HepG2 (cell line): ENCODE measurements at places on chromosomes 1 and 21. TPM values are rescaled to one million over a fixed set of nuclear protein-coding genes. Genes with fewer than 3 reads are reported as not detected.

BARHL2 gene
- not detected in 2 replicates for total RNA-seq

ELAPOR1 gene
- 0.14 and 0.20 TPM in 2 replicates for total RNA-seq

SPRR2F gene
- not detected in 2 replicates for total RNA-seq

DNA sequence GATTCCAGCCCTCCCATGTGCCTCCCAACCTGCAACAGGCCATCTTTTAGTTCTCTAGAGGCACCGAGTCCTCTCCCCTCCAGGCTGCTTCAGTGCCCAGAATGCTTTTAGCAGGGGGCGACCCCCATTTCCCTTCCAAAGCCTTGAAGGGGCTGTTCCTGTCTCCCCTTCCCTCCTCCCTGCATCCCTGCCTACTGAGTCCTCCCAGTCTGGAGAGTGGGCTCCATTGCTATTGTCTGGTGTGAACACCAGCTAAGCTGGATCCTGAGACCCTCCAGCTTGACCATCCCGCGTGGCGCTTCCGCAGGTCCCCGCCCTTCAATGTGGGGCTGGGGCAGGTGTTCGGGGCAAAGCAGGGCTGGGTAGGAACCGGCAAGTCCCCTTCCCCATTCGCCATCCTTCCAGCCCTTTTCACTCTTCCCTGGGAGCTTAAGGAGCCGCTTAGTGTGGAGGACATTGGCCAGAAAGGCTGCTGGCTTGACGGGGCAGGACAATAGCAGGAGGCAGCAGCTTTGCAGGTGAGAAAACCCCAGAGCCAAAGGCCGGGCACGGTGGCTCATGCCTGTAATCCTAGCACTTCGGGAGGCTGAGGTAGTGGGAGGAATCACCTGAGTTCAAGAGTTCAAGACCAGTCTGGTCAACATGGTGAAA is 32.2 kb downstream of the PADI6 start:
- DNase-seq = no peak

- DNase-seq = peak; percentile 12
Observed at GRCh38 chr1:3012456-3013291, 8.6 kb upstream of the ACTRT2 start.
